ENCODE measurements at places on chromosomes 1 and 21.
A peak's percentile ranks its signal among the peaks of the same experiment; 100 is the strongest.

GRCh38 chr1:67616394-67616985, 68.5 kb upstream of the GADD45A start:
- DNase-seq = no peak

DNA sequence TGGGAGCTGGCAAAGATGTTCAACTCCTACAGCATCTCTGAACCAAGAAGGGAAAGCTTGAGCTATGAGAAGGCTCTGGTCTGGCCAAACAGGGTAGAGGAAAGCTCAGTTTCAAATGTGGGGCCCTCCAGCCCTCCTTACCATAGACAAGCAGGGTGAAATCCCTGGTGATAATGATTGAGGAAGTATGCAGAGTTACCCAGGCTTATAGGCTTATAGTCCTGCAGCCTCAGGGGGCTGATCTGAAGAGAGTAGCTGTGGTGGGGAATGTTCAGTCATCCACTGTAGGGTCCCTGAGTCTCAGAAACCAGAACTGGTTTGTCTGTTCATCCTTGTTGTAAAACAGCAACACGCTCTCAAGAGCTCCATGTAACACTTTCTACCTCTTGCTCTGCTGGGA, 19.8 kb upstream of the LY9 start:
- no peak for DNase-seq

GRCh38 chr1:176854121-176854520, 310.4 kb downstream of the ASTN1 start:
- no peak for DNase-seq

DNA sequence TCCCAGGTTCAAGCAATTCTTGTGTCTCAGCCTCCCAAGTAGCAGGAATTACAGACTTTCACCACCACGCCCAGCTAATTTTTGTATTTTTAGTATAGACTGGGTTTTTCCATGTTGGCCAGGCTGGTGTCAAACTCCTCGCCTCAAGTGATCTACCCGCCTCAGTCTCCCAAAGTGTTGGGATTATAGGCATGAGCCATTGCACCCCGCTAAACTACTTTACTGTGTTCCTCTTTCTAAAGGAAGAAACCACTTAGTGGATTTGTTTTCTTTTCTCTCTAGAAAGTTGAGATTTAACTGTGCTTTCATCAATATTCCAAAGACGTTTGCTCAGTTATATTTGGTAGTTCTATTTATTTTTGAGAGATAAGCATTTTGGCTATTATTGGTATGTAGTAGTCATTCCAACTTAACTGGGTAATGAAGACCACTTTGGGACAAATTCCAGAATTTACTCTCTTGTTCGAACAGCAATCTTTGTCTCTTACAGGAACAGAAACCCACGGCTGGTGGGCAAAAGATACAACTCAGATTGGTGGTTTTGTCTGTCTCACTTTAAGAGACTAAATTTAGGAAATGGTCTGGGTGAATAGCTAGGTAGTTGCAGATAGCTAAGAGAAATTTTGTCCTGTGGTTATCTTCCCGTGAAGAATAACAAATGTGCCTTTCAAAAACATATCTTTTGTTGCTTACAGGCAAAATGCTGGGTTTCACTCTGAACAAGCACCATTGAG, 103.5 kb upstream of the CD55 start:
- DNase-seq = no peak

DNA sequence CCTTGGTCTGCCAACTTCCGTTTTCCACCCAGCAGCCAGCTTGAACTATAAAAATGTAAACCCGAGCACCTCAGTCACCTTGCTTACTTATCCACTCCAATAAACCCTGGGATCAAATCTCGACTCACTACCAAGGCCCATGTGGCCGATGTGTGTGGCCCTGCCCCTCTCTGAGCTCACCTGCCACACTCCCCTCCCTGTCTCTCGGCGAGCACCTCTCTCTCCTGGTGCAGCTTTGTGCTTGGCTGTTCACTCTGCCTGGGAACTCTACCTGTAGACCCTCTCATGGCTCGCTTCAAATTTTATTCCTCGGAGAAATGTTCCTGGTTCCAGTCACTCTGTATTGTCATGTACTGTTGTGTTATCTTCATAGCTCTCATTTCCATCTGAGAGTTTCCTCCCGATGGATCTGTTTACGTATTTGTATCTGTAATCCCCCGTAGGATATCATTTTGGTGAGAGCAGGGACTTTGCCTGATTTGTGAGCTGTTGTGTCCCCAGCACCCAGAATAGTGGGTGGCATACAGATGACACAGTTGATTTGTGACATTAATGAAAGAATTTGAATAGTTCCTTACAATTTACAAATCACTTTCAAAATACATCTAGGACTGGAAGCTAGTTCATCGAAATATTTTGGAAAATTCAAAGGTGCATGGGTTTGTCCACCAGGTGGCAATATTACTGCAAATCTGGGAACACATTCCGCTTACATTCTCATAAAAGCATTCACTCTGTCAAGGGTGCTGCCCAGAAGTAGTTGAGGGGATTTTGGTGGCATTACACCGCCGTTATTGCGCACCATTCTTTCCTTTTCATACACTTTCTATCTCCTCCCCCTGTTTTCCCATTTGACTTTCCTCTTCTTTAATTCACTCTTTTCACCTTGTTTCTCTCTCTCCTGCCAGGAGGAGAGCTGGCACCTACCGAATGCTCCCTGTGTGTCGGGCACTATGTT, 95.3 kb downstream of the ABCA4 start:
- no peak for DNase-seq

GRCh38 chr1:119003413-119004128, 15.4 kb upstream of the TBX15 start:
- DNase-seq = no peak

DNA sequence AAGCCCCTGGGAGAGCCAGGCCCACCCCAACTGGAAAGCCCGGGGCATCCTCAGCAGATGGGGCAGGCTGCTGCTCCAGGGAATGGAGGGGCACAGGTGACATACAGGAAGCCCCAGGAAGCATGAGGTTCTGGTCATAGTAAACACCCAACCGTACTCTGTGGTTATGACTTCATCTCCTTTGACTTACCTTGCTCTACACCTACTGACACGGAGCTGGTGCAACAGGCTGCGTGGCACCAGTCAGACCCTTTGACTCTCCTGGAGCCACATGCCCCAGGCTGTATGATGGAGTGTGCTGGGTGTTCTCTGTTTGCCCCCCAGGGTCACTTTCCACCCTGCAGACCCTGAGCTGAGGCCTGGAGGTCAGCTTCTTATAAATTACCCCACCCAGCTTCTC, 72.1 kb downstream of the PGBD5 start:
- no peak for DNase-seq

GRCh38 chr1:201371792-201372191, 5.7 kb downstream of the TNNT2 start:
- DNase-seq = no peak

DNA sequence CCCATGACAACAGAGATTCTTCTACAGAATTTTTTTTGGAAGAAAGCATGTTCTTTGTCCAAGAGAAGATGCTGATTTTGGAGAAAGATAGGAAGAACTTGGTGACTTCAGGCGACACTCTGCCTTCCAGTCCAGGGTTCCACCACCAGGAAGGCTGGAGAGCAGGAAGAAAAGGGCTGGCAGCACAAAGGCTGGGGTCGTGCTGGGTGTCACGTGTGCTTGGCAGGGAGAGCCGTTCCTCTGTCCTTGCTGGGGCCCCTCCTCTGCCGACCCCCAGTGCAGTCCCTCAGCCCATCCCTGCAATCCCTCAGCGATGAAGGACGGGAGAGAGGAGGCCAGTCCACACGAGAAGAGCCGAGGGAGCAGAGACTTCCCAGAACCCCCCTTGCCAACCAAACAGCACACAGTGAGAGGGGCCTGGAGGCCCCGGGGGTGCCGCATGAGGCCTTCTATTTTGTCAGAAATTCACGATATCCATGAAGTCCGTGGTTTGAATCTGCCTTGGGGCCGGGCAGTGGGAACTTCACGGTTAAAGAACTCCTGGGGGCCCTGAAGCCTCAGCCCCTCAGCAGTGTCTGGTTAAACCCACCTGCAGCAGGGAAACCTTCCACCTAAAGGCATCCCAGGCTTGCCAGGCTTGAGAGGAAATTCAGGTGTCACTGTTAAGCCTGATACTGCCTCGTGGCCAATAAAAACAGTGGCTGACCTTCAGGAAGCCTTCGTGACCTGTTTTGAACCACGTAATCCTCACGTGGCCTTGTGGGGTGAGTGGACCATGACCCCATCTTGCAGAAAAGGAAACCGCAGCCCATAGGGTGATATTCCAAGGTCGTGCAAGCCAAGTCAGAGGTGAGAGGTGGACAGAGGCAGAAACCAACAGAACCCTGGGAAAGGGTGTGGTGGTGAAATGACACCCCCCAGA, 3.4 kb downstream of the KRTAP10-12 start:
- DNase-seq = no peak

DNA sequence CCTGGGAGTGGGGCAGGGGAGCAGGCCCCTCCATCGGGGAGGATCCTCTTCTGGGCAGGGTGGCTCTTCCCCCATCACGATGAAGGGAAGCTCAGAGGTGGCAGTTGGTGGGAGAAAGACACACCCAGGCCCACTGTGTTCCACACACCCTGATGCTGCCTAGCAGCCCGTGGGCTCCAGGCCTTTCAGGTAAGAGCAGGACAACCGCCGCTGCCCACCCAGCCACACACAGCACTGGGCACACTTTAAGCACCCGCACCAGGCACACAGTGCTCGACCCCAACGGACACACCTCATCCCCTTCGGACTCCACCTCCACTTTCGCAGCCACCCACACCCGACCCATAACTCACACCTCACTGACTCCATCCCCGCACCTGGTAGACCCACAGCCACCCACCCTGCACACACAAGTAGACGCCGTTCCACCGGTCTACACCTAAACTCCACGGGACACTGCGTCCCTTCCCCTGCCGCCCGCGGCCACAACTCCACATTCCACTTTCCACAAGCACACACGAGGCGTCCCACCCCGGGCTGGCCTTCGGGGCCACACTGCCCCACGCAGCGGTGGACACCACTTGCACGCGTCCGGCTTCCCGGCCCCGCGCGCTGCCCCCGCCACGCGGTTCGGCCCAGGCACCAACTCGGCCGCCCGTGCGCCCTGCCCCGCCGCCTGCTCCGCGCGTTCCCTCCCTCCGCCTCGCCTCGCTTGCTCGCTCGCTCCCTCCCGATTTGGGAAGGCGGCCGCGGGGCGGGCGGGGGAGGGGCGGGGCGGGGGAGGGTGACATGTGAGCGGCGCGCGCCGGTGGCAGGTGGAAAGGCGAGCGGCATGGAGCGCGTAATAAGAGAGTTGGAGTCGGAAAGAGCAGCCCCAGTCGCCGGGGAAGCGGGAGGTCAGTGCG, at the start of gene KCNQ4:
Gene KCNQ4, plus strand, starts transcription at position 787 of the 905 bp plus-strand sequence. CDS start 307 bp downstream, outside the sequence.
- DNase-seq = no peak

DNA sequence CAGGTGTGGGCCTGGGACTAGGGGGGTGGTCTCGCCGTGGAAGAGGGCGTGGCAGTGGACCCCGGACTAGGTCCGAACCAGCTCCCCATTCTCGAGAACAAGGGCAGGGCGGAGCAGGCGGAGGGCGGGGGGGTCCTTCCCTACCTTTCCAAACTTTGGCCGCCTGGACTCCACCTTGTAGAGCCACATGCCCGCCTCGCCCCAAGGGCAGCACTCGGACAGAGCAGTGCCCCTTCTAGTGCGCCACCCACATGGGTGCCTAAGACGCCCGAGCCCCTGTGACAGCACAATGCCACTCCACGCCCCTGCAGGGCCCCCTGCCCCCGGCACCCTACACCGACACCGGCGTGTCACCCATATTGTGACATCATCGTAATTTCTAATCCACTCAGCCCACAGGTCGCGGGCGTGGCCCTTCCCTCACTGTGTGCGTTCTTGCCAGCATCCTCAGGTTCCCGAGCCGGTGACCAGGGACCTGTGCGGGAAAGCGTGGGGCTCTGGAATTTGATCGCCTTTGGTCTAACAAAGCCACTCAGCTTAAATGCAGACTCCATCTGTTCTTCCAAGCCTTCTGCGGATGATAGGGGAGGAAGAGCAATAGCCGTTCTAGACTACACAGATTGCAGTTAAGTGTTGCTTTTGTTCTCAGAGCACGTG, 553 bp upstream of the STMN1 start:
- no peak for DNase-seq

GRCh38 chr1:184299406-184299790, 87.4 kb upstream of the C1orf21 start:
- peak; percentile 44 for DNase-seq

DNA sequence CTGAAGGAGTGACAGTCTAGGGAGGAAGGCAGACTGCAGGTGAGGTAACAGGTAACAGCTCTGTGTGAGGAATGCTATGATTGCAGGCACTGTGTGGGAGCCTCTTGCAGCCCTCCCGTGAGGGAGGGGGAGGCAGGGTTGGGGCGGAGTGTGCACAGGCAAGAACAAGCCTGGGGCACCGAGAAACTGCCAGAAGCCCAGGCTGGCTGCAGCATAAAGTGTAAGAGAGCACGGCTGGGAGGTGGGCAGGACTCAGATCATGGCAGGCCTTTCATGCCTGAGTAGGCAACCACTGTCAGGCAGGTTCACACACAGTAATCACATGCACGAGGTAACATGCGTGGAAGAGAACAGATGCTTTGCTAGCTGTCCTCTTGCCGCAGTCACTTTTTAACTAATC, 11.3 kb upstream of the RHEX start:
- peak; percentile 26 for DNase-seq

GRCh38 chr21:29501451-29501850, 202.7 kb downstream of the BACH1 start:
- no peak for DNase-seq

Measured in epithelial cell of prostate (primary cell).